ENCODE measurements at places on chromosomes 5 and 9.

DNA sequence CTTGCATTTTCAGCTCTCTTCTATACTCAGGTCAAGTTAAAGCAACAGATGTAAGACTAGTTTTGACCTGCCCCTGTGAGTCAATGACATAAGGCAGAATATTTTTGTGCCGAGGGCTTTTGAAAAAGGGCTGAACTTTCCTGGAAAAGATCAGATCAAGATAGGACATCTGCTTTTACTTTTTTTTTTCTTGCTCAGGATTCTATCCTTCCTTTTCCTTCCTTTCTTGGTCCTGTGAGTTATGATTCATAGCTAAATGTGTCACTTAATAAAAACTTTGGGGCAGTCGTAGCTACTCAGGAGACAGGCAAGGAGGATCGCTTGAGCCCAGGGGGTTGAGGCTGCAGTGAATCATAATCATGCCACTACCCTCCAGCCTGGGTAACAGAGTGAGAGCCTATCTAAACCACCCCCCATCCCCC lies 84.3 kb upstream of the BRINP1 start:
- DNase-seq, result no peak

GRCh38 chr9:109616571-109617120 lies 118.5 kb upstream of the PTPN3 start:
- no peak for DNase-seq

- no peak for DNase-seq
Measured at GRCh38 chr5:137718611-137719010, 17.3 kb downstream of the KLHL3 start.

- peak; percentile 52 for DNase-seq
Measured at GRCh38 chr5:149141224-149141956, at the start of gene ABLIM3. Gene ABLIM3, plus strand, starts transcription at chr5:149141493. Its CDS starts 603 bp downstream, at chr5:149142096.

- DNase-seq, result no peak
Measured at GRCh38 chr9:92026206-92027002, 76.4 kb upstream of the ROR2 start.

DNA sequence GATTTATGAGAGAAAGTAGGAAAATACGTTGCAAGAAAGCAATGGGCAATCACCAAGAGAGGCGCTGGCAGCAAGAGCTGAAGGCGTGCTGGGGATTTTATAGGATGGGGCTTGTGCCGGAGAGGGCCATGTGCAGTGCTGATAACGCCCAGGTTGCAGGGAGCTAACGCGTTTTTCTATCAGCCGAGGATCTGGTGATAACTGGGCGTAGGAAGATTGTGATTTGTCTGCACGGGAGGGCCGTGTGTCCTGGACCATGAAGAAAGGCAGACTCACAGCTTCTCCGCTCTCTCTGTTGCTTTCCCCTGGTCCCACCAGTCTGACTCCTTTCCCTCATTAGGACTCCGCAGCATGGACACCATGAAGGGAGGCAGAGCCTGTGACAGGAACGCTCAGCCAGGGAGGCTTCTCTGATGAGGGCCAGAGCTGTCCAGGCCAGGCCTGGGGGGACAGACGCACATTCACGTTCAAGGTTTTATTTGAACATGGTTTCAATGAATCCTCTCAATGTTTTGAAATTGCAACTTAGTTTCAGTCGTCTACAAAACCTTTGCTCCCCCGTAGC lies 11.9 kb upstream of the CACNA1B start:
- DNase-seq, result no peak

GRCh38 chr5:97100476-97100875 lies 41.9 kb downstream of the LIX1 start:
- peak; percentile 14 for DNase-seq

DNA sequence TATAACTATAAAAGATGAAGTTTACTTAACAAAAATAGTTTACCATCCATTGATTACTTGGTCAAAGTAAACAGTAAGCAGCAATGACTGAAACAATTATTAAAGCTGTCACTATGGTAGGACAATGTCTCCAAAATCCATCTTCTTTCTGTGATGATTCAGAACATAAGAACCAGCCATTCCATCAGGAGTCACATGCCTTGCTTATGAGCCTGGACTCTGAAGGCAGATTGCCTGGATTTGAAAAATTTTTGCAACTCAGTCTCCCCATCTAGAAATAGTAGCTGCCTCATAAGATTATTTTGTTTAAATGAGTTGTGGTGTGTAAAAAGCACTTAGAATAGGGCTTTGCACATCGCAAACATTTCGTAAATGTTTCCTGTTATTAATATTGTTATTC lies 136.2 kb downstream of the LIFR start:
- DNase-seq, result no peak

- DNase-seq, result no peak
Measured at GRCh38 chr5:1190837-1191239, 10.6 kb upstream of the SLC6A19 start.

Measured in putamen (tissue), 1 donor.